DMS153 (cell line): ENCODE measurements at places on chromosomes 6 and 20.

GRCh38 chr6:33683051-33683571 is 28.4 kb downstream of the UQCC2 start:
- no peak for DNase-seq

DNA sequence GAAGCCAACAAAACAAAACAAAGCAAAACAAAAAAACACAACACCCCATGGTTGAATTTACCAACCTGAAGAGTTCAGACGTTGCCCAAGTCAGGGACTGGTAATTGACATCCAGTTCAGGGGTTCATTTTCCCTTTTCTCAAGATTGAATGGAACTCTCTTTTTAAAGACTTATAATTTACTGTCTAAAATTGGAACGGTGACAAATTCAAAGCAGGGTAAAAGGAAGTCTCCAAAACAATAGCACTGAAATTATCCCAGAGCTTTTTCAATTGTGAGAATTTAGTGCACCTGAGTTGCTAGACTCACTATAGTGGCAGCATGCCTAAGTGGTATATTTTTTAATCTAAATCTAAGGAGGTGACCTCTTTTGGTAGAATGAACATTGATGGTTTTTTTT is 90.9 kb upstream of the PREP start:
- no peak for DNase-seq

GRCh38 chr6:124873066-124873410 is 89.2 kb upstream of the RNF217 start:
- DNase-seq = no peak

GRCh38 chr20:23145281-23145700 is 59.2 kb upstream of the CD93 start:
- no peak for DNase-seq

DNA sequence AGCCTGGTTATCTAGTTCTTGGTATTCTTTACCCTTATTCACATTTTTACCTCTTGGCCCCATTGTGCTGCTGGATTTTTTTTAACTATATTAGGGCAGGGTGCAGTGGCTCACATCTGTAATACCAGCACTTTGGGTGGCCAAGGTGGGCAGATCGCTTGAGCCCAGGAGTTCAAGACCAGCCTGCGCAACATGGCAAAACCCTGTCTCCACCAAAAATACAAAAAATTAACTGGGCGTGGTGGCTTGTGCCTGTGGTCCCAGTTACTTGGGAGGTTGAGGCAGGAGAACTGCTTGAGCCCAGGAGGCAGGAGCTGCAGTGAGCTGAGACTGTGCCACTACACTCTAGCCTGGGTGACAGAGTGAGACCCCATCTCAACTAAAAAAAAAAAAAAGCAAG is 12.2 kb upstream of the TAF8 start:
- DNase-seq = no peak

DNA sequence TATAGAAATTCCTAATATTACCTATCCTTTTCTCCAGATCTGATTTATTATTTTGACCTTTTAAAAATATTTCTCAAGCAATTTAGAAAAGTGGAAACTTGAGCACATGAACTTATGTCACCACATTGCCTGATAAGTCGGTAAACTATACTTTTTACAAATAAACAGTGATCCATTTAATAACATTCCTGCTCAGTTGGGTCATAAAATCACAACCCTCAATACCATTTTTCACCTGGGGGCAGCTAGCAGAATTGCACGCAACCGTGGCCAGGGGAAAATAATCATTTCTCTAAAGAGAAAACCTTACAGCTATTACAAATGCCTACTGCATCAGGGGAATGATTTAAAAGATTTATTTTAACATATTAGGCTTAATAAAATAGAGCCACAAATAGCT is 614.5 kb downstream of the PHF3 start:
- DNase-seq = no peak

DNA sequence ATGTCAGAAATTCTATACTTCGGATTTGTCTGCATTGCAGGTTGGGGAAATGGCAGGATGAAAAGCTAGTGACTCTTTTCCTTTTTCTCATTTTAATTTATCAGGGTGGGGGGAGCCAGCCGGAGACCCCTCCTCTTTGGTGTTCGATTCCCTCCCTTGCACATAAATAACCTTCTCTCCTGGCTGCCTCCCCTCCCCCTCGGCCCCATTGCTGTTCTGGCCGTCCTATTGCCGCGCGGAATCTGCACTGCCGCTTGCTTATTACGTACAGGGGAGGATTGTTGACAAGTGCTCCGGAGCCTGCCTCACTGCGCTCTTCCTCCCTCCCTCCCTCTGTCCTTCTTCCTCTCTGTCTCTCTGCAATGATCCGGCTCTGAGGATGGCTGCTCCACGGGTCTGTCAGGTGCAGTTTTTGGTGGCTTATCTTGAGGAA is 154.7 kb downstream of the JARID2 start:
- peak; percentile 80 for DNase-seq
